Coronary artery (tissue), 2 donors: ENCODE measurements at places on chromosomes 7 and 10.

GRCh38 chr10:50426485-50426884 is 175.2 kb upstream of the ASAH2 start:
- no peak for DNase-seq

- DNase-seq: no peak
Measured at GRCh38 chr7:39709768-39710311, 86.5 kb downstream of the RALA start.

DNA sequence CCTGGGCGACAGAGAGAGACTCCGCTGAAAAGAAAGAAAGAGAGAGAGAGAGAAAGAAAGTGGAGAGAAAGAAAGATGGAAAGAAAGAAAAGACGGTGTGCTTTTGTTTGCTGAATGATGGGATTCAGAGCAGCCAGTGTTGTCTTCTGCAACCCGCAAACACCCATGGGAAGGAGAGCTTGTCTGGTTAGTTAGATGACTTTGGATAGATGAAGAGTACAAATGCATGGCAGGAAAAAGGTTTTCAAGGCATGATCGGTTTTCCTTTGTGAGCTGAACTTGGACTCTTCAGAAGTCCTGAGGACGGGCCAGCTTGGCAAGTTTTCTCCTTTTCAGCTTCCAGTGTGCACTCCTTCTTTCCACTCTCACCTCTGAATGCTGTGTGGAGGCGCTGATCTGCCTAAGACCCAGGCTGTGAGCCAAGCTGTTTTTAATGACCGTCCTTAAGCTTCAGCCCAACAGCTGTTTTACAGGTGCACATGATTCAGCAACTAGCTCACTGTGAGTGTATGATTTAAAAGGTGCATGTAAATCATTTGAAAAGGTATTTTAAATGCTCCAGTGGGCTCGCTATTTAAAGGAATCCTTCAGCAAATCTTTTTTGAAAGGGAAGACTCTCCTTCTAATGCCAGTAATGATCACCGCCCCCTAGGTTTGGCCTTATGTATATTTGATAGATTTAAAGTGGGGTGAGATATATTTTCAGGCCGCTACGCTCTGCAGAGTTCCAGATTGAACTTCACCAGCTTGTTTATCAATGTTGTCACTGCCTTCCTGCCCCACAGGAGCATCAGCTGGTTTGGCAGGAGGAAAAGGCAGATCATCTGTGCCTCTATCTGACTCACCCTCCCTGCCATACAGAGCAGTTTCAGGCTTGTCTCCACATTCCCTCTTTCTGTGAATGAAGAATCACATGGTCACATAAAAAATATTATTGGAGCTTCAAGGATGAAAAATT is 115.0 kb downstream of the PLXDC2 start:
- no peak for DNase-seq

DNA sequence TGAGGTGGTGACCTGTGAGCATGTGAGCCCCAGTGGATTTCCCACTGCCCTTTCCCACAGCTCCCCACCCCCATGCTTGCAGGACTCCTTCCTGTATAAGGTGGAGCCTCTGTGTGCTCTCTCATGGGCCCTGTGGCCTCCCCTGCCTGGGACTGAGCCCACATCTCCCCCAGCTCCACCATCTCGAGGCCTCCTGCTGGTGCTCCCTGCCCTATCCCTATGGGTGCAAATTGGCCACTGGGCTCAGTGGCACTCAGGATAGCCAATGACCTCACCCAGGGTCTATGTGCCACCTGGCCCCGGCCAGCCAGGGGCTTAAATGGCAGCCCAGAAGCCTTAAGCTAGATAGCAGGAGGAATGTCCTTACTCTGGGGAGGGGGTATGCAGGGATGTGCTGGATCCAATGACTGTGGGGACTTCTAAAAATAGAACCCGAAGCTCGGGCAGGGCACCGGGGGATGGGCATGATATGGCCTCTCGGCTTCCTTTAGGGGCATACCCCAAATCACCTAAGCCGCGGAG is 2.0 kb downstream of the LDB3 start:
- DNase-seq: no peak

DNA sequence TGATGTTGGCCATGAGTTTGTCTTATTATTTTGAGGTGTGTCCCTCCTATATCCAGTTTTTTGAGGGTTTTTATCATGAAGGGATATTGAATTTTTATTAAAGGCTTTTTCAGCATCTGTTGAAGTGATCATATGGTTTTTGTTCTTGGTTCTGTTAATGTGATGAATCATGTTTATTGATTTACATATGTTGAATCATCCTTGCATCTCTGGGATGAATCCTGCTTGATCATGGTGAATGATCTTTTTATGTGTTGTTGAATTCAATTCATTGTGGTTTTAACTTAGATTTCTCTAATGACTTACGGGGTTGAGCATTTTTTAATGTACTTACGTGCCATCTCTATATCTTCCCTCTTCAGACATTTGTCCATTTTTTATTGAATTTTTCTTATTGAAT is 22.9 kb downstream of the DLD start:
- DNase-seq: no peak

DNA sequence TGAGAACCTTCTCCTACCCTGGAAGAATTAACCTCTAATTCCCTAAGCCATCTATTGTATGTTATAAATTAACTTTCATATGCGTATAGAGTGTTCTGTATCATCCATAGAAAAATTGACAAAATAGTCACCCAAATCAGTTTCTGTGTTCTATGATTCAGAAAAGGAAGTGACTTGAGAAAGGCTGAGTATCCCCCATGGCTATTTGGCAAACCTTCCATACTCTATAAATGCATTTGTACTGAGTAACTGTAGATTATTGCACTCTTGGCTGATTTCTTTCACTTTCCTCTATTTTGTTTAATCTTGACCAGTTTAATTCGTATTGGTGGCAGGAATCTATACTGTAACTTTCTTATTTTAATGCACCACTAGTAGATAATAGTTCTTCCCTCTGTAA is 182.2 kb downstream of the HTR7 start:
- DNase-seq: no peak

GRCh38 chr10:75146780-75147179 is 35.3 kb downstream of the SAMD8 start:
- no peak for DNase-seq

GRCh38 chr10:109205929-109206585 is 717.3 kb downstream of the XPNPEP1 start:
- no peak for DNase-seq

GRCh38 chr10:116170815-116171250 is 102.2 kb downstream of the GFRA1 start:
- no peak for DNase-seq

GRCh38 chr7:45027774-45028114 is 27.7 kb downstream of the CCM2 start:
- DNase-seq: no peak

DNA sequence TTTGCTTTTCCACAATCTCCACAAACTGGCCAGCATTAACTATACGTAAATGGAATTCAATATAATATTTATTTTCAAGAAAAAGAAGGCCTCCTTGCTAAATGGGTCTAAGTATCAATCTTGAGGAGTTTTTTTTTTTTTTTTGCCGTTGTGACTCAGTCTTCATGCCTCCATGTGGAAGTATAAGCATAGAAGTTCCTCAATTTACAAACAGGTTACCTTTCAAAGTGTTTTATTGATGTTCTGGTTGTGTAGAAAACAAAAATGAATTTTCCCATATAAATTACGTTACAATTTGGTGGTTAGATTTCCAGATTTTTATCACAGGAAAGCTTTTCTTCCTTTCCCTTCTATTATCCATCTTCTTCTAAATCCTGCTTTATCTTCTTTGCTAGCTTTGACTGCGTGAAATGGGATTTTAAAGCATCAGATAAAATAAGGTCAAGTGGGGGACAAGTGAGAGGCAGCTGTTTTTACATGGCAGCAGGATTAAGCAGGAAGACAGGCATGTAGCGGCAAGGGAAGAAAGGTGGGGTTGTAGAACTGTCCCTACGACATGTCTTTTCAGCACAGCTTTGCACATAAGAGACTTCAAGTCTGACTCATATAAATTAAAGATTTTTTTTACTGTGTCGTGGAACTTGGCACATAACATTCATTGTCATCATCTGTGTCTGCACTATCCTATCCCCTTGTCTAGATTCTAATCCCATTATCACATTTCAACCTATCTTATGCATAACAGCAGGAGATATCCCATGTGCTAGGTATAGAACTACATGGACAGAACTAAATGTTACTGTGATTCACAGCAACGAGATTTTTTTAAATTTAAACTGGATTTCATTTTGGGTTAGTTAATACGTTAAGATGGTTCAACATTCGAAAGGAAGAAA is 135.3 kb upstream of the FAM3C start:
- DNase-seq: no peak
